ENCODE measurements at places on chromosomes 2 and 18.

GRCh38 chr2:236334122-236334876 lies 70.1 kb upstream of the ASB18 start:
- DNase-seq: no peak

DNA sequence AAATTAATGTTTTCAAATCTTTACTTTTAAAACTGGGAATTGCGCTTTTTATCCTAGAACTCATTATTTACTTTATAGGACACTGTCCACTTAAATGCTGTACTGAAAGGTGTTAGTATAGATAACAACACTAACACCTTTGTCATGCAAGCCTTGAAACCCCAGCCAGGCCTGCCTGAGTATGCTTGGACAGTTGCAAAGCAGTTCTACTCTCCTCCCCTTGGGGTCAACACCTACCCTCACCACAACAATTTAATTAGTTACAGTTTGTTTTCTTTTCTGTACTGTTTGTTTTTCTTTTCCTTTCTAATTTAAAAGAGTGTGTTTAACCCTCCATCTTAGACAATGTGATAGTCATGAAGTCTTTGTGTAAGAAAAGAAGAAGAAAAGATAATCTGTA lies 18.9 kb upstream of the FAM98A start:
- no peak for DNase-seq

GRCh38 chr18:53417003-53417402 lies 807.5 kb downstream of the MBD2 start:
- no peak for DNase-seq

DNA sequence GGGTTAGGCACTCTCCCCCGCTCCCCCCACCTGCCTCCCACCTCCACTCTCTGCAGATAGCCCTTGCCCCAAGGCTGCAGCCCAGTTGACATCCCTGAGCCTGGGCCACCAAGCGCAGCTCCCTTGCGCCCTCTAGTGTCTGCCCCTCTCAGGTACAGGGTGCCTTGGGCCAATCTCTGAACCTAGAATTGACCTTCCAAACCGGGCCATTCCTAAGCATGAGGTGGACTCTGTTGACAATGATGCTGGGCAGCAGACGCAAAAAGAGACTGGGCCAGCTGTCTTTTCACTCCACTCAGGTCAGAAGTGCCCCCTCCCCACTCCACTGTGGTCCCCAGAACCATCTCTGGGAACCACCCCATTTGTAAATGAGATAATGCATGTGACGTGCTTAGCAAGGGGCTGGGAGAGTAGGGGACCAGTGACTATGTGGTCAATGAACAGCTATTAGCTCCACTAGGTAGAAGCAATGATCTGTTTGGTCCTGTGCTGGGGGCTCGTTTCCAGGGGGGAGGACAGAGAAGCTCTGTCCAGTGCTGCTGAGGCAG lies 43.3 kb upstream of the PLB1 start:
- DNase-seq: no peak

- no peak for DNase-seq
Measured at GRCh38 chr18:59957957-59958356, 58.2 kb downstream of the PMAIP1 start.

- DNase-seq: no peak
Measured at GRCh38 chr2:187188783-187189631, 259.0 kb downstream of the CALCRL start.

GRCh38 chr18:67337696-67338095 lies 178.8 kb downstream of the DSEL start:
- no peak for DNase-seq

GRCh38 chr2:228102949-228103348 lies 78.5 kb downstream of the SPHKAP start:
- DNase-seq: no peak

DNA sequence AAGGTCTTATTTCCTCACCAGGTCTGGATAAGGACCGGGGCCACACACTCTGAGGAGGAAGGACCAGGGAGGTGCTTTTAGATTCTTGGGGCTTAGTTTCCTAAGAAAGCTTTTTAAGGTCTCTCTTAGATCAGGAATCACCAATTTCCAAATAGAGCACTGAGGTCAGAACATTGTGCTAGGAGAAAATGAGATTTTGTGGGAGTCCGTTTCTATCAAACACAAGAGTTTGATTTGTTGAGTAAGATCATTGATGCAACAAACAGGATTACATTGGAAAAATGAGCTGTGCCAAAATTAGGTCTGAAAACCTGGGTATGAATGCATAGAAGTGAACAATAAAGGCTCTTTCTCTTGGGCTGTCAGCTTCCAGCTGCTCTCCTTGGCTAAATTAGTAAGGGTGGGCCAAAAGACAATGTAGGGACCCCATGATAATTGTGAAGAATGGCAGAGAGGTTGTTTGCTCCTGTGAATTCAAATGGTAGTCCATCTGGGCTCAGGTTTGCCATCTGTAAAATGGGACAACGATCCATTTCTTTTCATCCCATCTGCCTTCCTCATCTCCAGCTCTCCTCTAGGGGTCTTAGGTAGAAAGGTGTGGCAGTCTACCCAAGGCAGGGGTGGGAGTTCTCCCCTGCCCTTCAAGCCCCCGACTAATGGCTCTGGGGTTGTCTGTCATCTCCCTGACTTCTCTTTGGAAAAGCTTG lies 20.0 kb downstream of the IGFBP2 start:
- DNase-seq: no peak

DNA sequence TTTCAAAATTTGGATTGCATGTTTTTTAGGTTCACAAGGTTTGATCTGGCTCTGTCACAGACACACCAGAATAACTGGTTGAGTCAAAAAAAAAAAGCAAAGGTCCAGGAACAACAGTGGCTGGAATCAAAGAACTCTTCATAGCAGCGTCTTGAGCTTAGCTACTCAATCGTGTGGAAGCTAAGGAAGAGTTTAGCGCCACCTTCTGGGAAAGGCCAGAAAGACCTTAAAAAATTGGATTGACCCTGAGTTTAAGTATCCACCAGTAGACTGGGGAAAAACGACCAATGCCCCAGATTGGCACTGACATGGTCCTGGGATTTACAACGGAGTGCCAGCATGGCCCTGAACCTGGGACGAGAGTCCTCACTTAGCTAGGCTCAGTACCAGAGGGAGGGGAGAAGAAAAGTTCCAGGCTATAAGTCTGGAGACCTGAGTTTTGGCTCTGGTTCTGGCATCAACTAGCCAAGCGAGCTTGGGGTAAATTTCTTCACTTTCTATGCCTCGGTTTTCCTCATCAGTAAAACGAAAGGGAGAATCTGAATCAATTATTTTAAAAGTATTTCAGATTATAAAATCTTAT lies 71.1 kb upstream of the TFCP2L1 start:
- DNase-seq: no peak

DNA sequence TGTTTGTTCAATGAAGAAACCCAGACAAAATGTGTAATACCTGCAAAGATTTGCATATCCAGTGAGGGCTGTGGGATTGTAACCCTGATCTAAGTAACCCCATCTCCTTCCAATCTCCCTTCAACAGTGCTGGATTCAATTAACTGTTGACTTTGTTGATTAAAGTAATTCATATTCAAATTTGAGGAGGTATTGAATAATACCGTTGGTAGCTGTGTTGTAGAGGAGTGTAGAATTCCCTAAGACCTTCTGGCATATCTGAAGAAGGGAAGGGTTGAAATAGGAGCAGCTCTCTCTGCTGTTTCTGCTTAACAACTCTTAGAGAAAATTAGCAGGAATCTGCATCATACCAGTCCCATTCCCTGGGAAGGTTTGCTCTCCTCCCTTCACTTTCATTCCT lies 28.2 kb downstream of the MAIP1 start:
- DNase-seq: no peak

- DNase-seq: no peak
Measured at GRCh38 chr2:239014458-239015217, 166.8 kb downstream of the TWIST2 start.

- no peak for DNase-seq
Measured at GRCh38 chr2:119810049-119810630, 50.4 kb downstream of the PTPN4 start.
